ENCODE measurements at places on chromosomes 6 and 20. TPM values are rescaled to one million over a fixed set of nuclear protein-coding genes. Genes with fewer than 3 reads are reported as not detected.

SMPD2 gene
- total RNA-seq: 7.3 TPM

NTSR1 gene
- total RNA-seq: under 0.01 TPM

SYCP2L gene
- not detected for total RNA-seq

OTOR gene
- total RNA-seq: not detected

TPD52L1 gene
- 1.1 TPM for total RNA-seq

ARFGEF3 gene
- total RNA-seq: 1.8 TPM
